ENCODE measurements at places on chromosomes 6 and 20.

DNA sequence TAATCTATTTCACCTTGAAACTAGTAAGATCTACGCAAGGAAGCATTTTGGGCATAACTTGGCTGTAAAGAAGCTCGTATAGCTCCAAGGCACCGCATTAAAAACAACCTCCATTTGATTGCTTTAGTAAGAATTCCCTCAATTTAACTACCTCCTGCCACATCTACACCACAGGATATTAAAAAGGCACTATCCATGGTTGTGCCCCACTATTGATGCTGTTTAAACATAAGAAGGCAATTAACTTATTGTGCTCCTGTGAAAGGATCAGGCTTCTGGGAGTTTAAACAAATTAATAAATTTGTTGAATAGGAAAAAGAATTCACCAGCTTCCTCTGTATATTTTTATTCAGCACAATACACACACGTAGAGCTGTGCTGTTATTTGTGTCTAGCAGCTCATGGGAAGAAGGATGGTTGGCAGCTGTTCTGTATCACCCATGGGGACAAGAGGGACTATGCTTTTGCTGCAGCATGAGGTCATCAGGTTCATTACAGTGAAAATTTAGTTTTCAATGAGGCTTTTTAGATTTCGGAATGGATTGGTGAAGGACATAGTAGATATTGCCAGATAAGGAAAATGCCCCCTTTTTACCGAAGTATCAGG, 513.3 kb downstream of the HAO1 start:
- no peak for DNase-seq

DNA sequence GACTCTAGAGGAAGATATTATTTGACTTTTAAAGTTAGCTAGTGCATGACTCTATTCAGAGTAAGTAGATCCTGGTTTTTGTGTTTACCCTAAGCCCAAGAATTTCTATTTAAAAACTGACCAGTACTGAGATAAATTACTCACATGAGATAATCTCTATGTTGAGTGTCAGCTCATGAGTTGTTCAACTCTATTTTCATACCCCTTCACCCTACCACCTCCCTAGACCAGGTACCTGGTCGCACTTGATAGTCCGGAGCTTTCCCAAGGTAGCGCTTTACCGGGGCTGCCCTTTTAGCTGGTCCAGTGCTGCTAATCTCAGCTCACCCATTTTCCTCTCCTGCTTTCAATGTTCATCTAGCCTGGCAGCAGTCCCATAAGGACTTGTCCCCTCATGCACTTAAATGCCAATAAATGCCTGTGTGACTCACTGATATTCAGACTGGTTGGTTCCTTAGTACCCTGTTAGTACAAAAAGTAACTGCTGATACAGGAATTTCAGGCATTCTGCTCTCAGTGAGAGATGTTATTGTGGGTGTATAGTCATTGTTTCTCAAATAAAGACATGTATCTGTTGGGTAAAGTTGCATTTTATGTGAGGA, 503.9 kb downstream of the ADGRB3 start:
- no peak for DNase-seq

DNA sequence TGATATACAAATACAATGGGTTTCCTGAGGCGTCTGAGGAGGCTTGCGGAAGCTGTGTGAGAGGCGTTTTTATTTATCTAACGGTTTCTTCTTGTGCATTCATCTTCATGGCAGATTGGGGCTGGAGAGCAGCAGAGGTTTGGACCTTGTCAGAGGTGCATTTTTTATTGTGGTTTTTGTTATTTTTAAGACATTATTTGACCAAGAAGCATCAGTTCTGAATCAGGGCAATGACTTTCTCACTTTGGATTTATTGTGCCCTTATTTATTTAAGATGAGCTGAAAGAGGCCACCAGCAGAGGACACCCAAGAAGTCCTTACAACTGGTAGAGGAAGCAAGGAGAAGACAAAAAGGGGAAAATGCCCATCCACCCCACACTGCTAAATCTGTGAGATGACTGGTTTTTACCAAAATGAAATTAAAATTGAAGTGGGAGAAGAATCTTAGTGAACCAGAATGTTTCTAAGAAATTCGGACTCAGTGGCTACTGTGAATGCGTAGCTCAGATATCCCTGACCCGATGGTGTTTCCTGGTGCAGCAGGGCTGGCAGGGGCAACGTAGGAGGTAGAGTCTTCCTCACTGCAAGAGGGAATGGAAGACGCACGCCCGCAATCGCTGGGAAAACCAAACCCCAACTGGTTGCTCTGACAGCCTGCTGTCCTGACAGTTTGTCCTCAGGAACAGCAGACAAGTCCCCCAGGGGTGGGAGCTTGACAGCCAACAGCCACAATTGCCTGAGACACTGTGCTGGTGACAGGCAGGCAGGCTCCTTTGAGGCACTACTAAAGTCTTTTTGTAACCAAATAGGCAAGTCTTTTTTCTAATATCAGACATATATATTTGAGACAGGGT, 14.2 kb downstream of the PRR18 start:
- no peak for DNase-seq

DNA sequence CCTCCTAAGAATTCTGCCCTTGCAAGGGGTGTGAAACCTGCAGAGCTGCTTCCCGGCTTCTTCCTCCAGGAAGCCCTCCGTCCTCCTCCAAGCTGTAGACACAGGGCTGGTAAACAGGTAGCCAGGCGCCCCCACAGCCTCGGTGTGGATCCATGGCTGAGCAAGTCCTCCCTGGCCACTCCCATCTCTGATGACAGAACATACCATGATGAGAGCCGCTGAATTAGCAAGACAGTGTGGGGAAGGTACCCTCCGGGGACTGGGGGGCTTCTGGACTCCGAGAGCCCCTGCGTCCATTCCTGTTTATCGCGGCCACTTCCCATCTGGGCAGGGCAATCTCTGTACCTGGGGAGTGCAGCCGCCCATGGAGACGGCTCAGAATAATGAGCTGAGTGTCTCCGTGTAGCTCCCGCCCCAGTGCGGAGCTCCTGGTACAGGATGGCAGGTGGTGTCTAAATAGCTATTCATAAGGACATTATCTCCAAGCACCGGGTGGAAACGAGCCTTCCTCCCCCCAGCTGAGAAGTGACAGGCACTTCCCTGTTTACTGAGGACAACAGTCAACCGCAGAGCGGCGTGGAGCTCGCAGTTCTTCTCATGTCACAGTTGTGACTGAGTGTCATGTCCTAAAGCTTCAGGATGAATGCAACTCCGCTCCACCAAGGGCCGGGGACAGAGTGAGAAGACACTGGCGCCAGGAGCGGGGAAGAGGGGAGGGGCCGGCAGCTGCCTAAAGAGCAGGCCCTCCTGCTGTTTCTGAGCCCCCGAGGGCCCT, 22.7 kb upstream of the NTSR1 start:
- DNase-seq: no peak

DNA sequence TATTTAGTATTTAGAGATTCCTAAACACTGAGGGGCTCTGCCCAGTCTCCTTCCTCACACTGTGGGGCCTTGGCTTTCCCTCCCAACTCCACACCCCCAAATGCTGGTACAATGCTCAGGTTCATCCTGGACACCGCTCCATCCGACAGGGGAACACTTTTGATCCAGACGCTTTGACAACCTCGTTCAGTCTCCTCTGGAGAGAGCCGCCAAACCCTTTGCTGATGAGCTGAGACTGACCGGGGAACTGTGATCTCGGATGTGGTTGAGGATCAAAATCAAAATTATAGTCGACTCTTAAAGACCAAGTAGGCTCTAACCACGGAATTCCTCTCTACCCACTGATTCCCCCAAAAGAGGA, 38.8 kb upstream of the HLA-E start:
- DNase-seq: no peak

Data from breast epithelium (tissue), 4 donors.